ENCODE measurements at places on chromosomes 6 and 20.

DNA sequence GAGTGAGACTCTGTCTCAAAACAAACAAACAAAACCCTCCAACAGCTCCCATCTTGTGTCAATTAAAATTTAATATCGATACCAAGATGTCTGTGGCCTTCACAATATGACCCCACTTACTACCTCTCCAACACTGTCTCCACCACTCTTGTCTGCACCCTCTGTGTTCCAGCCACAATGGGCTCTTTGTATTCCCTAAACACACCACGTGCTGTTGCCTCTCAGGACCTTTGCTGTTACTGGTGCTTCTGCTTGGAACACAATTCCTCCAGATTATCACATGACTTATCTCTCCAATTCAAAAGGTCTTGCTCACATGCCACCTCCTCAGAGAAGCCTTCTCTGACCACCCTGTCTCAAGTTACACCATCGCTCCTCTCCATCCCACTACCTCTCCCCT lies 6.0 kb upstream of the HCK start:
- no peak for DNase-seq

DNA sequence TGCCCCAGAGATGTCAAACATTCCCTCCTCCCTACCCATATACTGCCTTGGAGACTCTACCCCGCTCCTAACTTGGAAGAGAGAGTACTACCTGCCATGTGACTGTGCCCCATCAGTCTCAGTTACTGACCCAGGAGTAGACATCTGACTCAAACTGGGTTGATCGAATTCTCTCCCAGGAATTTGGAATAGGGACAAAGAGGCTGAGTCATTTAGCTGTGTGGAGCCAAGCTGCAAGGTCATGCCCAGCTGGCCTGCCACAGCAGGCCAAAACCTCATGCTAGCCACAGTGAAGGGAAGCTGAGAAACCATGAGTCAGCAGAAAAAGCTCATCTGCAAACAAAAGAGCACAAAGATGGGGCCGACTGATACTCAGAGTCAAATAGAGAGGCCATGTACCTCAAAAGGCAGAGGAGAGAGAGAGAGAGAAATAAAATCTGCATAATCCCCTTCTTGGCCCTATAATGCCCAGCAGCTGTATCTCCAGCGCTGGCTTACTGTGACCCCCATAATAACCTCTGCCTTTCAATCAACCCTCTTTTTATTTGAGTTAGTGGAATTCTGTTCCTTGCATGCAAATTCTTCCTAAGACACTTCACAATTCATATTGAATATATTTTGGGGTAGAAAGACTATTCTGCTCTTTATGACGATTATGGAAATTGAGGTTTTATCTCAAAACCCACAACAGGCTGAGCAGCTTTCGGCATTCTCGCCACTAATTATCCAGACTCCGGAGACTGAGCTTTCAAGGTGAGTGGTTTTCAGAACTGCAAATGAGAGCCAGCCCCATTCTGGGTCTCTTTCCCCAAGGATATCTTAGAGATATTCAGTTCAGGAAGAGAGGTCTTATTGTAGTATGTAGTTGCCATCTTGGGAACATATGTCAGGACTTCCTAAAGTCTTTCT lies 21.4 kb upstream of the AKIRIN2 start:
- peak; percentile 56 for DNase-seq

- DNase-seq, result no peak
These were observed 48.7 kb upstream of the RPS6KA2 start for GRCh38 chr6:166675736-166676135.

DNA sequence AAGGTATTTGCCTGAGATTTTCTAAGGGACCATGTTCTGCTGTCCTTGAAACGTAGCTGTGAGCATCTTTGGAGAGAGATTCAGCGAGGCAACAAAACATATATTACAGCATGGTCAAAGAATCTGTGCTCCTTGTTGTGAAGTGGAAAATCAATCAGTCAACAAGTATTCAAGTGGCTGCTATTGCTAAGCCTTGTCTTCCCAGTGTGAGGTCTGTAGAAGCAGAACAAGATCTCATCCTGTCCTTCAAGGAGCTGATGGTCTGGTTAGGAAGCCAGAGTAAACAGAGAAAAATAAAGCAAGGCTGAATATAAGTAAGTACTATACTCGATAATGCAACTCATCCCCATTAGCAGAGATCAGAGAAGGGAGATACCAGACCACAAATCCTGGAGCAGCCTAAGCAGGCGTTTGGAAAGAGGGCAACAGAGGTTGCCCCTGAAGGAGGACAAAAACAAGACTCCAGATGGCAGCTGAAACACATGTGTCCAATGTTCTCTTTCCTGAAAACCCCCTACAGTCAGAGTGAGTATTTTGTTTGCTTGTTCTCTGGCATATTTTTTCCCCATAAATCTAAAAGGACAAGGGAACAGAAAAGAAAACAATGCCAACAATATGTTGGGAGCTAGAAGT lies 392.0 kb downstream of the SYNE1 start:
- DNase-seq, result no peak

DNA sequence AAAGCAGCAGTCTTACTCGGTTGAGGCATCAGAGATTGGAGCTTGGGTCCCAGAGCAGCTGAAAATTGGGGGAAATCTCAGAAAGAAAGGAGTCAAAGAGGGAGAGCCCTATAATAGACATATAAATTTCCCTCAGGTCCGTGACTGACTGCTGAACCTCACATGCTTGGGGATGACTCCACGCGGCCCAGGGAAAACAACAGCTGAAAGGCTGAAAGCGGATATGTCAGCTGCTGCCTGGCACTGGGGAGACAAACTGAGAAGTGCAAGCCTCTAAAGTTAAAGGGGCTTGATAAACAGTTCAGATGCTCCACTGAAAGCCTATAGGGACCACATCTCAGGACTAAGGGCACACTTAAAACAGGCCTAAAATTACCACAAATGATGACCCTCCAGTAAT lies 255.9 kb upstream of the RIN2 start:
- no peak for DNase-seq

DNA sequence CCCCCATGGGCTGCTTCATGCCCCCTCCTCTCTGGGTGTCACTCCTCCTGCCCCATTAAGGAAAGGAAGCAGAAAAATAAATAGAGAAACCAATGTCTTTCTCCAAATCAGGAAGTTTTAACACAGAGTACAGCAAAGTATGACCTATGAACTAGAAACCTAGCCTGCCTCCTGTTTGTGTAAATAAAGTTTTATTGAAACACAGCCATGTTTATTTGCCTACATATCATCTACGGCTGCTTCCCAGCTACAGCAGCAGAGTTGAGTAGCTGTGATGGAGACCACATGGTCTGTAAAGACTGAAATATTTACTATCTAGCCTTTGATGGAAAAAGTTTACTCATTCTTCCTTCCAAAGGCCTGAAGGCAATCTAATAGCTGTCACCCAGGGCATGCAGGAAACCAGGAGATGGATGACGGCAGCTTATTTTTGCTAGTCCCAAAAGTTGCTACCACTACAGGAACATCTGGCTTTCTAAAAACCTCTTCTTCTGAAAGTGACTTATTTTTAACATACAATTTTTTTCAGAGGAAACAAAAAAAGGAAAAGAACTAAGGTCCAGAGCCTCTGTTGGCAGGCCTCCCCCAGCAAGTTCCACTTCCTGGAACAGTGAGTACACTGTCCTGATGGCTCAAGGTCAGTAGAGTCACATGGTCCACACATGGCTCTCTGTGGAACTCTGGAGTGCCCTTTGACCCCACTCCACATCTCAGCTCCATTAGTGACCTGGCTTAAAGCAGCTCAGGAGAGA lies 287.8 kb downstream of the PTPRT start:
- DNase-seq, result no peak

DNA sequence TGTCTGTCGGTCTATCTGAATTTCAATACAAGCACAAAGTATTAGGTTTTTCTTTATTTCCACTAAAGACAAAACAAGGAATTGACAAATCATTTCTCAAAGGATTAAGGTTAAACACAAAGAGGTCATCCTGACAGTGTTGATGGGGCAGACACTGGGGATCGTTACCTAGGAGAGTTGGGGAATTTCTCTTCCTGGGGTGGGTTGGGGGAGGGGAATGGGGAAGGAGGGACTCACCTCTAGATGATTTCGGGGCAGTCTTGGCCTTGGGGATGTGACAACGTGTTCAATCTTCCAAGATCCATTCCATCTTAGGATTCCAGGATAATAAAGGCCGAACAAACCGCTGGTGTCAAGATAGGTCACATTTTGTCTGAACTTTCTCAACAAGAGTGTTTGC lies 35.4 kb upstream of the FOXA2 start:
- no peak for DNase-seq

Measured in GDM1 (cell line).